ENCODE measurements at places on chromosomes 2 and 18.

- no peak for DNase-seq
Measured at GRCh38 chr2:44822174-44822573, 119.3 kb upstream of the SIX3 start.

DNA sequence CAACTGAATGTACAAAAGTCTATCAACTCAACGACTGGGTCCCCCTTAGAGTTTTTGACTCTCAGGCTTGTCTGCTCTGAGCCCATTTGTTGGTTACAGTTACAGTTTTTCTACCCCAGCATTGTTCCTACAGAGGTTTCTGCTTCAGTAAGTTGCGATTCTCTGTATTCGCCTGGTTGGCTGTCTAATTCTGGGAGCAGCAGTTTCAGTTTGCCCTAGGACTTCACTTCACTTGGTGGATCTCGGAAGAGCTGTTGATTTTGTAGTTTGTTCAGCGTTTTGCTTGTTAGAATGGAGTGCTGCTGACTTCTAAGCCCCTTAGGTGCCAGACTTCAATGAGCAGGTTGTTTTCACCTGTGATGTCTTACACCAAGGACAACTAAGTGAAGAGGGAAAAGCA, 296.5 kb upstream of the EPAS1 start:
- no peak for DNase-seq

DNA sequence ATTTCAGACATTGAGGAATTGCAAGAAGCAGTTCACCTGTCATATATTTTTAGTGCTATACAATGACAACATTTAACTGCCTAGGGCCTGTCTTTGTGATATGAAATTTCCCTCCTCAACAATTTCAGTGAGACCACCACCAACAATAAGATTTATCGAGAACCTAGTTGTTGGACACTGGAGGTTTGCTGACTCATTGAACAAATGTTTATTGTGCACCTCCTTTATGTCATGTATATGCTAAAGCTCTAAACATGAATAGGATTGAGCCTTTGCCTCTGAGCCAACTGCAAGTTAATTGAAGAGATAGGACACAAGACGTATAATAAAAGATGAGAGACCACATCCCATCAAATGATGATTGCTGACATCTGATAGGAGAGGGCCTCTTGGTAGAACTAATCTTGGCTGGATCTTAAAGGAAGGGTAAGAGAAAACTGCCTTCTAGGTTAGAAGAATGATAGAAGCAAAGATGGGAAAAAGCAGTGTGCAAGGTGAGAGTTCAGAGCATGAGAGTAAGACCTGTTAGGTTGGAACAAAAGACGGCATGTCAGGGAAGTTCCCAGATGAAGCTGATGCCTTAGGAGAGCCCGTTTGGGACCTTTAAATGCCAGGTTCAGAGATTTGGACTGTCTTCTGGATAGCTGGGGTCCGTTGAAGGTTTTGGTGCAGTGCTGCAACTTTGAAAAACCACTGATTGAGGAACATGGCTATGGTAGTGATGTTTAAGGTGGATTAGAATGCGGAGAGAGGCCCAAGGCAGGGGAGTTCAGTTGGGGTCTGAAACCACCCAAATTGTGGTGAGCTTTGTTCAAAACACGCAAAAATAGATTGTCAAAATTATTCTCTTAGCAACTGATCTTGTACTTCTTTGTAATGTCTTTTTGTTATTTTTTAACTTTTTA, 133.0 kb upstream of the EML6 start:
- DNase-seq = no peak

GRCh38 chr18:79352432-79352831, 43.3 kb upstream of the NFATC1 start:
- no peak for DNase-seq

DNA sequence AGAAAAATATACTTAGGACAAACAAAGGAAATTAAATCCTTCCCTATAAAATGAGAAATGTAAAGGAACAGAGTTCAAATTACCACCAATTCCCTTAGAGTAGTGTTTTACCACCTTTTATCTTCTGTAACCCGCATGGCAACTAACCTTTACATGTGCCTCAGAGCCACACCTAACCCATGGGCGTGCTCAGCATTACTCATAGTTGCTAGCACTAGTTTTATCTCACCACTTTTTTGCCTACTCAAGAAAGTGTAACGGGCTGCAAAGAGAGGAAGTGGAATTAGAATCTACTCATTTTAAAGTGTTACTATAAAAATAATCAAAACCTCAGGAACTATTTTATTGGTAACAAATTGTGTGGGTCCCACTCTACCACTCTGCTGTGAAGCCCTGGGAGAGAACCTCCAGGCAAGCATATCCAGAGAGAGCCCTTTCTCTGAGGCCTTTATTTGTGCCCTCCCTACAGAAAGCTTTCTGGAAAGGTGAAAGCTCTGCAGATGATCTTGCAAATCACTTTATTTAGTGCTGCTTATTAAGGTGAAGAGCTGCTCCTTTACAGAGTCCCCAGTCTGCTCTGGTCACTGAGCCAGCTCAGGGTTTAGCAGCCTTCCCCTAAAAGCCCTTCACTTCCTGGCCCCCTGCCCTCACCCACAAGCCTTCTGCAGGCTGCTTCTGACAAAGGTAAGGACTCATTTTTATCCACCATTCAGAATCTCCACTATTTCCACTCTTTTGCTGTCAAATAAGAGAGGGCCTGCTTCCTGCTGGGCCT, 98.8 kb downstream of the TRABD2A start:
- DNase-seq = no peak

DNA sequence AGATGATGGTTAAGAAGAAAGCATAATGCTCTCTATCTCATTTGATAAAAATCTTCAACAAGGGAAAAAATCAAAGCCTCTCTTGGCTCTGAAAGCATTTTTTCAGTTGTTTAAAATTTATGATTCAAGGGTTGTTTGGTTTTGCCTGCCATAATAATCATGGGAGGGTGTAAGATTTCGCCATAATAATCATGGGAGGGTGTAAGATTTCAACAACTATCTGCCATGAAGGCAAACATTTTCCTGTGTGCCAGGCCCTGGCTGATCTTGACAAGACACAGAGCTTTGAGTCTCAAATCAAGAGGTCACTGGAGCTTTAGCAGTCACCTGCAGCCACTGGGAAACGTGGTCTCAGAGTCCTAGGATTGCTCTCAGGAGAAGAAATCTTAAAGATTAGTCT, 175.1 kb upstream of the PIEZO2 start:
- DNase-seq = no peak

DNA sequence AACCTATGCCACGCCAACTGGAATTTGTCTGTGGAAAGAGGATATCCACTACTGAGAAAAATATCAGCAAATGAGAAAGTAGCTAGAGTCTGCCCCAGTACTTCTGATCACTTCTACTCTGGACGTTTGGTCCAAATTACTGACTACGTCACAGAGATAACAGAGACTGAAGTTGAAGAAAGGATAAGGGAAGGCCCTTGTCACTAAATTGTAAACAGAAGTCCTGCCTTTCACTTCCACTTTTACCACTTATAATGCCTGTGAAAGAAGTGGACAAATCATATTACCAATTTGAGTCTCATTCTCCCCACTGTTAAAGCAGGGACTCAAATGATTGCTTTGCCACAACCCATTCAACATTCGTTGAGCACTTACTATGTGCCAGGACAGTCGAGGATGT, 173.9 kb upstream of the ERBB4 start:
- no peak for DNase-seq

DNA sequence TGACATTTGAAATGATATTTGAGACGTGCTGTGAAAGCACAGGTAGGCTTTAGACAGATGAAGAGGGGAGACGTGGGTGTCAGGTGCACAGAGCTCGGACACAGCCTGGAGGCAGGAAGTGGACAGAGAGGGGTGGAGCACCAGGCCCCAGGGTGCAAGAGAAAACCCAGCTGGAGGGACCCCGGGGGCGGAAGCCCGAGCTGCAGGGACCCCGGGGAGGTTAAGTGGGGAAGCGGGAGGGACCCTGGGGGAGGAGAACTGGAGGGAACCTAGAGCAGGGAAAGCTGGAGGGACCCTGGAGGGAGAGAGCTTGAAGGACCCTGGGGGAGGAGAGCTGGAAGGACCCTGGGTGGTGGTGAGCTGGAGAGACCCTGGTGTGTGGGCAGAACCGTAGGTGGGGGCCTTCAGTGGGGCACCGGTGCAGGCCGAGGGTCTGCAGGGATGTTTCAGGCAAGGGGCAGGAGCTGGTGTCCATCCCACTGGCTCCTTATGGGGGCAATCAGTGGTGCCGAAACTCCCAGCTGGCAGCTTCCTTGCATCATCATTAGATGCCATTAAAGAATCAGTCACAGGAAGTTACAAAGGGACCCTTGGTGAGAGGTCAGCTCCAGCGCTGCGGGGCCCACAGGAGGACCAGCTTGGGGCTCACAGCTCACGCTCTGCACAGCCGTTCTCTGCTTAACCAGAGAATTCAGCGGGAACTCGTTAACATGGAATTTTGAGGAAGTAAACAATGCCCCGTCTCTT, 246.6 kb downstream of the EIPR1 start:
- DNase-seq = no peak

DNA sequence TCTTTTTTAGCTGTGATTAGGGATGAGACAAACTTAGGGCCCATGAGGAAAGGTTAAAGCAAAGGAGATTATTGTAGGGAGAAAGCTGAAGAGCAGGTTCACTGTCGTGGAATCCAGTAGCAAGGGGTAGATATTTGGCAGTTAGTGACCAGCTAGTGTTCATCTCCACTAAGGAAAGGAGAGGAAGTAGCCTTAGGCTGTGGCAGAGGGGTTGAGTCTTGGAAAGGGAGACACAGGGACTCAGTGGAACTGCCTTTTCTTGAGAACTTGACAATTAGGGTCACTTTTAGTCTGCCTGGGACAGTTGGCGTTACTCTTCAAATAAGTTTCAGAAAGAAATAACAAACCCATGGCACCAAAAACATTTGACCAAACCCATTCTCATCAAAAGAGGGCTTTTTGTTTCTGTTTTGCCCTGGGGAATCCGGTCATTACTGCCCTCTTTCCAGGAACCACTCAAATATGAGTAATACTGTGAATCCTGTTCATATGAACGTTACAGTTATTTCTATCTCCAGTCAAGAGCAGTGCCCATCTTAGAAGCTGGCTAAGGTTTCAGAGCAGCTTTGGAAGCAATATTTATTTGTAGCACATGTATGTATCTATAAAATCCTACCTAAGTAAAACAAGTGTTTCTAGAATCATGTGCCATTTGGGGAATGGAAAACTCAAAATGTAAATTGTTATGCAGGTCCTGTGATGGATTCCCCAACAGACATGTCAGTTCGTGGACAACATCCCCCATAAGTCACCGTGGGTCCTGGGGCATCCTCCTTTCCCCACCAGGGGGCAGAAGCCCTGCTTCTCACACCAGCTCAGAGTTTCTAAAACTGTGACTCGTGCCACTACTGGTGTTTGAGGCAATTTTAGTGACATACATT, 77.3 kb upstream of the PHLPP1 start:
- DNase-seq = no peak

GRCh38 chr2:99607861-99608491, 118.2 kb upstream of the REV1 start:
- no peak for DNase-seq

GRCh38 chr18:34803877-34804400, 93.8 kb downstream of the DTNA start:
- no peak for DNase-seq

GRCh38 chr2:150594299-150594698, 106.8 kb upstream of the RND3 start:
- no peak for DNase-seq

DNA sequence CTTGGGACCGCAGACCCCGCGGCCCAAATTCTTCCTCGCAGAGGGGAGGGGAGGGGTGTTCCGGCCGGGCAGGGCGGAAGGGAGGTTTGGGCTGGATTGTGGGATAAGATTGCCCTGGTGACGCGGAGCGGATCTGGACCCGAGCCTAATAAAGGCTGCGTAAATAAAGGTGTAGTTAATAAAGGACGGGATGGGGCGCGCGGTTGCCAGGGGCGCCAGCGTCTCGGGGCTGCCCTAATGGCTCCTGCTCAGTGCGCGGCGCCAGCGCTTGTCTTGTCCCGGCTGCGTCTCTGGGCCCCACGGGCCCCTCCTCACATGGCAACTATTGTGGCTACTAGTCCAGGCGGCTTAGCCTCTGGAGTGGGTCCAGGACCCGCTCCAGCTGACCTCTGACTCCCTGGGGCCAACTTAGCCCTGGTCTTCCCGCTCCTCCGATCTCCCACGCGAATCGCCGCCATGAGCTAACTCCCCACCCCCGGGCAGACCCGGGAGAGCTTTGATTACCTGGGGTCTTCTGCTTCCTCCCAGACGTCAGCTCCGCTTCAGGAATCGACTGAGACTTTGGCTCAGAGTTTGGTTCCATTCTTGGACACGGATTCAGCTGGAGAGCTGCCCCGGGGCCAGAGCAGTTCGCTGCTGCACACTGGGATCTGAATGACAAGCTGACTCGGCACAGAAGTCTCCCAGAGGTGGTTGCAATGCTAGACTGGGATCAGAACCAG, 36.5 kb downstream of the SLC25A52 start:
- DNase-seq = no peak

DNA sequence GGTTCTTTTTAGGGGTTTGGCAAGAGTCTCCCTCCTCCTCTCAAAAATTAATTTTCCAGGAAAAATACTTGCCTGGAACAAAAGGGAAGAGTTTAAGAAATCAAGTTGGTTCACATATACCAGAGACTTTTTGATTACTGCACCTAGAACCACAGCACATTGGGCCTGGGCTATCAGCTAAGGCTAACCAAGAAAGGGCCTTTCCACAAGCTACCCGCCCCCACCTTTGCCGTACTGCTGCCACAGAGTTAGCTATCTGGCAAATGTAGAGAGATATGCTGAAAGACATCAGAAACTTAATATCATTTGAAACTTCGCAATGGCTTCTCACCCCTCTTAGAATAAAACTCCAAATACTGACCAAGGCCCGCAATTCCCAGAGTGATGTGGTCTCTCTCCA, 76.9 kb downstream of the AAK1 start:
- DNase-seq = no peak

DNA sequence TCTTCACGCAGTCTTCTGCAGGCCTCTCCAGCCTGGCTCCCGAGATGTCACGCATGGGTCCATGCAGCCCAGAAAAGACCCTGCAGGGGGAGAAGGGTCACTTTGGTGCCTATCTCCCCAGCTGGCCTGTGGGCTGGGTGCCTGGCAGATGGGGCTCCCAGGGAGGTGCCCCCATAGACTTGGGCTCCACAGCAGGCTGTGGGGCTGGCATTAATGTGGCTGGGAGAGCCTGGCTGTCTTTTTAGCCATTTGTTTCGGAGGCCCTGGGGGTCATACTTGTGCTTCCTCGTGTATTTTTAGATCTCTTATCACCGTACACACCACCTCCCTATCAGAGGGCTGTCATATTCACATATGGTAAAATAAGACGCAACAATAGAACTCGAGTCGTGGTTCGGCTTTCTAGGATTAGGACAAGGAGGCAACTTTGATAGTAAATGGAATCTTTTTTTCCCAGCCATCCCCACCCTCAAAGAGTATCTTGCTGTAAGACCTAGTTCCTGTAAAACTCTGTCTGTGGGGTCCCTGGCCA, 74.5 kb downstream of the LRRFIP1 start:
- DNase-seq = no peak

DNA sequence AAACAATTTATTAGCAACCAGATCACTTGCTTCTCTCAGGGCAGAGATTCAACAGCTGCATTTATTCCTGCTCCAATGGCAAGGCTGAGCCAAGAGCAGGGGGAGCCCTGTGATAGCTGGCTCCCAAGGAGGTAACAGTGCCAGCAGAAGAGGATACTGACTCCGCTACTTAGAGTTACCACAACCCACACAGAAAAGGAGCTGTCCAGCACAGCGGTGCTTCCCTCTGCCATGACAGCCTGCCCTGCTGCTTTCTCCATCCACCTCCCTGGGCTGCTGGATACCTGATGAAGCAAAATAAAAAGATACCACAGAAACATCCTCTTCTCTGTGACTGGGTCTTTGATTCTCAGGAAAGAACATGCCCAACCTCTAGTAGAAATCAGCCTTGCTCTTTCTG, 467.2 kb downstream of the LRRTM4 start:
- DNase-seq = no peak
